Hematopoietic multipotent progenitor cell treated with erythropoietin and hydrocortisone succinate and interleukin-3 and kit ligand, for 17 days (in vitro differentiated cells): ENCODE measurements at places on chromosomes 16 and 17.

- DNase-seq, result no peak
Observed at GRCh38 chr17:43662413-43663141, 855 bp upstream of the MEOX1 start.

DNA sequence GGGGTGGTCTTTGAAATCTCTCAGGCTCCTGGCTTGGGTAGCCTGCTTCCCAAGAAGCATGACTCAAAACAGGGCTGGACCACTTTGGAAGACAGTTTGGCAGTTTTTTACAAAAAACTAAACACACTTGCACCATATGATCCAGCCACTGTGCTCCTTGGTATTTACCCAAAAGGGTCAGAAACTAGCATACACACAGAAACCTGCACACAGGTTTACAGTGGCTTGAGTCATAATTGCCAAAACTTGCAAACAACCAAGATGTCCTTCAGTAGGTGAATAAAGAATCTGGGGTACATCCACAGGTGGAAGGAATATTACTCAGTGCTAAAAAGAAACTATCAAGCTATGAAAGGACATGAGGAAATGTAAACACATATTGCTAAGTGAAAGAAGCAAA lies 323.2 kb upstream of the CDH5 start:
- no peak for DNase-seq

GRCh38 chr17:27506348-27507218 lies 50.3 kb downstream of the KSR1 start:
- DNase-seq, result no peak

- DNase-seq, result no peak
Observed at GRCh38 chr16:23823475-23824384, 12.1 kb upstream of the PRKCB start.

DNA sequence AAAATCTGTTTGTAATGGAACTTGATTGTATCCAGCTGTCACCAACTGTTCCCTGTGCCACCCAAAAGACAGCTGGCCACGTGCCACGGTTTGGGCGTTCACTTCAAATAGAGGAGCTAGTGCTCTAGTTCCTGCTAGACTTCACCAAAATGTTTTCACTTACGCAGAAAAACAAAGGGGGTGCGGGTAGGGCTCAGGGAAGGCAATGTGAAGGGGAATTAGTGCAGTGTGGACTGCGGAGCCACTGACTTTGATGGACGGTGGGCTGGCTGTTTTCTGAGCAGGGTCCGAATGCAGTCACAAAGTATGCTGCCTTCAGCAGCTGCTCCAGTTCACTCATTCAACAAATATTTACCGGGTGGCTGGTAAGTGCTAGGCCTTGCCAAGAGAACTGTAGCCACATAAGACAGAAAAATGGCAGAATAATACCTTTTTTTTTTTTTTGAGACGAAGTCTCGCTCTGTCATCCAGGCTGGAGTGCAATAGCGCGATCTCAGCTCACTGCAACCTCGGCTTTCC lies 7.6 kb upstream of the CYTH1 start:
- DNase-seq, result peak; percentile 84

GRCh38 chr17:10793256-10793655 lies 10.6 kb downstream of the TMEM238L start:
- DNase-seq, result no peak

DNA sequence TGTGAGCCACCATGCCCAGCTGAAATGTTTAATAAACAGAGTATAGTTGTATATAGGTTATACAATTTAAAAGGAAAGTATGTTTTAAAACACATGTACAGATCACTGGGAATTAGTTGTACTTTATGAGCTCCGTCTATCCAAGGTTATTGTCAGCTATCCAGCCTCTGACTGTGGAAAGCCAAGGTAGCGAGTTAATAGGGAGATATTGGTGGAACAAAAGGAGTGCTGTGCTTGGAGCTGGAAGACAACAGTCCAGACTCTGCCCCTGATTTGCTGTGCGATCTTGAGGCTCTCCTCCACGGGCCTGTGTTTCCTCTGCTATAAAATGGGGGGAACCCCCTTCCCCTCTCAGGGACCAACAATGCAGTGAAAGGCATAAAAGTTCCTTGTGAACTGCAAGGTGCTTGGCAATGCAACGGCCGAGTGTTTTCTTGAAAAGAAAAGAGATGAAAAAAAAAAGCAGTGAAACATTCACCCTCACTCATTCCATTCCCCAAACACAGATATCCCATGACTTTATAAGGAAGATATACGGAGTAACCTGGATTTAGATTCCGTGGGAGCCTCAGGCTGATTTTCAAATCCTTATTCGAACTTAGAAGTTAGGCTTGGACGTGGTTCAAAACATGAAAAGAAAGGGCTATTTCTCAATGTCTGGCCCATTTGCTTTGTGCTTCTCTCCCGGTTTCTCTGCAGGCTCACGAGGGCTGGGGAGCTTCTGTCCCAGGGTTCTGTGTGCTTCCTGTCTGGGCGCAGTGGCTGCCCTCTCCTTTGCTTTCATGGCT lies 34.1 kb downstream of the CUEDC1 start:
- no peak for DNase-seq

DNA sequence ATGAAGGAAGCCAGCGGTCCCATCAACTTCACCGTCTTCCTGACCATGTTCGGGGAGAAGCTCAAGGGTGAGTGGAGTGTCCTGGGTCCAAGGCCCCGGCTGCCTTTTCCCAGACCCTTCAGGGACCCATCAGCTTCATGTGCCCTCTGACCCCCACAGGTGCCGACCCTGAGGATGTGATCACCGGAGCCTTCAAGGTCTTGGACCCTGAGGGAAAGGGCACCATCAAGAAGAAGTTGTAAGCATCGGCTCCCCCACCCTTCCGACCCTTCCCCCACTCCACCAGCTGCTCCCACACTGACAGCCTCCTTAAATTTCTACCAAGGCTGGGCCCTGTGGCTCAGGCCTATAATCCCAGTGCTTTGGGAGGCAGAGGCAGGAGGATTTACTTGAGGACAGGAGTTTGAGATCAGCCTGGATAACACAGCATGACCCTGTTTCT lies 1.9 kb downstream of the MYL11 start:
- no peak for DNase-seq

DNA sequence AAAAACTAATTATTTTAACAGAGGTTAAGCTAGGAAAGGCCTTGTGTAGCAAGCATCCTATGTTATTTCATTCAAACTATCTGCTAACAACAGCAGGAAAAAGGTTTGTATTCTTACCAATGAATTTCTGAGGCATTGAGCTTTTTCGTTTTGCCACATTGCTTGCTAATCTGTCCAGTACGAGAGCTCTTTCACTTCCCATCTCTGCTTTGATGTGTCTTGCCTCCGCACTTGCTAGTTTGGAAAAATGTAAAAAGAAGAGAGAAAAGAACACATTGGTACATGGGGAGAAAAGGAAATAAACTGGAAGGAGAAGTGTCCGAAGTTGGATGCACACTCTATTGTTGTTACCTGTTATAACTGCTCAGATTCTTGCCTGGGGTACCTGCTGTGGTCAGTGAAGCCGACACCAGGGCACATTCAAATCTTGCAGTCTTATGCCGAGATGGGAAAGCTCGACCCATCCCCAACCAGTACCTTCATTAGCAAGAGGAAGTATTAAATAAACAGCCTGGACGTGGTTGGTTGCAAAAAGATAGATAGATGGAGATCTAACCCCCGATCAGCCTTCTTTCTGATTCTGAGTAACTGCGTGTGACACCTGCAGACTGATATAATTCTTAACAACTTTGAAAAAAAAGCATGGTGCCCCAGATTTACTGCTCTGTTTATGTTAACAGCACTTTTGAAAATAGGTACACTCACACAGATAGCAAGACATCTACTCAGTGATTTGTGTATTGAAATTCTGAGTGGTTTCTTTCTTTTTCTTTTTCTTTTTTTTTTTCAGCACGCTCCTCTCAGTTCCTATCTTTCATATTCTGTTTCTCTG lies 40.0 kb downstream of the GRB7 start:
- DNase-seq, result no peak

GRCh38 chr17:74543891-74544760 lies 1.8 kb downstream of the CD300C start:
- no peak for DNase-seq

- DNase-seq, result no peak
Observed at GRCh38 chr16:70646260-70647241, at the start of gene IL34. IL34 (plus strand) TSS chr16:70646559; CDS start chr16:70646948, 389 bp downstream.

DNA sequence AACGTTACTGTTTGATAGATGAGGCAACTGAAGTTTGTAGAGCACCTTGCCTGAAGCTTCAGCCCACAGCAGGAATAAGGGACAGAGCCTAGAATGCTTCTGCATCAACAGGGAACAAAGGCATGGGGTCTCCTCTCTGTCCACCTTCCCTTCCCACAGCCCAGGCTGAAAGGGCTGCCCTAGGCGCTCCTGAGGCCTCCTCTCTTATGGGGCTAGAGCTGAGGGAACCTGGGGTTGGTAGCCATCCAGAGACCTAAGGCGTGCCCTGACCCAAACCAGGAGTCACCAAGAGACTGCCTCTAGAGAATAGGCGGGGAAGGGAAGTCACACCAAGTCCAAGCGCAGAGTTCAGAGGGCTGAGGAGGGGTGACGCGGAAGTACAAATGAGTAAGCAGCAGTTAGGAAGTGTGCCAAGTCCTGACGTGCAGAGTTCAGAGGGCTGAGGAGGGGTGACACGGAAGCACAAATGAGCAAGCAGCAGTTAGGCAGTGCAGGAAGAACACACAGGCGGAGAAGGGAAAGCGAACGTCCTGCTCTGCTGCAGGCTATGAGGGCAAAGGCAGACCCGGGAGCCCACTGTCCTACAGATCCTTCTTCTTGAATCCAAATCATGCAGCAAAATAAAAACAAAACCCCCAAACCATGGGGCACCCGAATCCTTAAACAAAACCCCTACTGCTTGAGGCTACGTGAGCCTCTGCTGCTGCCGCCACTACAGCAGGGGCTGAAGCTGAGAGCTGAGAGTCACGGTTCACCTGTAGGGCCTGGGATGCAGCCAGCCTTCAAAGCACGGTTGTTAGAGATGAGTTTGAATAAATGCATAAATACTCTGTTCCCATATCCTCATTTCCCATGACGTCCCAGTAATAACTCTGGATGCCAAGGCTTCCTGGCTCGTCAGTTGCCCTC lies 2.7 kb upstream of the SPG7 start:
- peak; percentile 81 for DNase-seq

GRCh38 chr17:31724026-31724425 lies 135.0 kb downstream of the COPRS start:
- no peak for DNase-seq

DNA sequence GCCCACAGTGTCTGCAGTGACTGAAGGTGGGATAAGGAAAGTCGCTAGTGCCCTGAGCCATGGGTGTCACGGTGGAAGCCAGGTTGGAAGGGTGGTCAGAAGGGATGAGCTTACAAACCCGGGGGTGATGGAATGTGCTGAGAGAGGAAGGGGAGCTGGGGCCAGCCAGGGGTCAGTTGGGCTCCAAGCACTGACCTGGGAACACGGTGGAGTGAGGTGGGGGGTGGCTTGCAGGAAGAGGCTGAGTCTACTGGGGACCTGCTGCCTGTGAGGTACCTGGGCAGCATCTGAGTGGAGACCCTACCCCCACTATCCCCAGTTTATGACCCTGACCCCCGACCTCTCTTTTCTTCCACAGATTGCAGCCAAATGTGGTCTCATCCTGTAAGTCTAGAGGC lies 3.1 kb downstream of the TMEM92 start:
- no peak for DNase-seq

DNA sequence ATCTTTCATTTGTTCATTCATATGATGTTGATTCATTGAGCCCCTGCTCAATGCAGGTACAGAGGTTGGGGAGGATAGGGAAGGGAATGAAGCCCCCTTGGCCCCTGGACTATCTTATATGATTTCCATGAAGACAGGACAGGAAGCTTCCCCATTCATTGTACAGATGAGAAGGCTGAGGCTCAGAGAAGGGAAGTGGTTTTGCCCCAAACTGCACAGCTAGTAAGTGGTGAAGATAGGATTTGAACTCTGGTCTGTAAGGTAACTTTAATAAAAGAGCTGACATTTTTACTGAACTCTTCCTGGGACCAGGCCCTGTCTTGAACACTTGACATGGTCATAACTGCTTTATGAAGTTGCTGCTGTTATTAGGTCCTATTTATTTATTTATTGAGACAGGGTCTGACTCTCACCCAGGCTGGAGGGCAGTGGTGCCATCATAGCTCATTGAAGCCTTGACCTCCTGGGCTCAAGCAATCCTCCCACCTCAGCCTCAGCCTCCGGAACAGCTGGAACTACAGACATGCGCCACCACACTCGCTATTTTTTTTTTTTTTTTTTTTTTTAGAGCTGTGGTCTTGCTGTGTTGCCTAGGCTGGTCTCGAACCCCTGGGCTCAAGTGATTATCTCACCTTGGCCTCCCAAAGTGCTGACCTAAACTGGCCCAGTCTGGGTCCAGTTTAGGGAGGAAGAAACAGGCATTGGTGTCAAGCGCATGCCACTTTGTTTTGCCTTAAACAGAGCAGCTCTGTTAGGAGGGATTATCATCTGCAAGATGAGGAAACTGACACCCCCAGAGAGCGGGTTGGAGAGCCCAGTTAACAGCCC lies 5.0 kb downstream of the CTF1 start:
- no peak for DNase-seq

DNA sequence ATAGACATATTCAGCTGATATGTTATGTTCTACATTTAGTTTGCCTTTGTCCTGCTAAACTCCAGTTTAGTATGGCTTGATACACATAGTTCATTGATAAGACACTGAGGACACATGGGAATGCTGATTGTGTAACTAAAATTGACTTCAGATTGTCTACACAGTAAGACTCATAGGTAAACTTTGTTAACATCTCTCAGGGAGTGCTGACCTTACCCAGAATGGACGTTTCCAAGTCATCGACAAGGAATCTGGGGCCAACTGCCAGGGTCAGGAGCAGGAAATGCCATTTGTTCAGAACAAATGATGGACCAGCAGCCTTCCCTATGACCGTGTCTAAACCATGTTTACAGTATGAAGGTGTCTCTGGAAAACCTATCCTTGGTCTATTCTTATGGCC lies 58.7 kb downstream of the DYNLRB2 start:
- no peak for DNase-seq

DNA sequence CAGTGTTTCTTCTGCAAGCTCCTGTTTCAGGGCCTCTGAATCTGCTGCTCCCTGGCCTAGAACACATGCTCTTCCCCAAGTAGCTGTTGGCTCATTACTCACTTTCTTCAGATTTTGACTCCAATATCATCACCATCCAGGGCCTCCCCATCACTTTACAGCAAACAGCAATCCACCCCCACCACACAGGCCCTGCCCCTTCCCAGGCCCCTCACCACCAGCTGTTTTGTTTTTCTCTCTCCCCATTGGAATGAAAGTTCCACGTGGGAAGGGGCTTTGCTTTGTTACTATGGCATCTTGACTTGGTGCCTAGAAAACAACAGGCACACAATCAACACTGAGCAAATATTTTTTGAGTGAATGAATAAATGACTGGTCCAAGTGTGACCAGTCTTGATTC lies 4.0 kb downstream of the TMEM170A start:
- DNase-seq, result no peak

DNA sequence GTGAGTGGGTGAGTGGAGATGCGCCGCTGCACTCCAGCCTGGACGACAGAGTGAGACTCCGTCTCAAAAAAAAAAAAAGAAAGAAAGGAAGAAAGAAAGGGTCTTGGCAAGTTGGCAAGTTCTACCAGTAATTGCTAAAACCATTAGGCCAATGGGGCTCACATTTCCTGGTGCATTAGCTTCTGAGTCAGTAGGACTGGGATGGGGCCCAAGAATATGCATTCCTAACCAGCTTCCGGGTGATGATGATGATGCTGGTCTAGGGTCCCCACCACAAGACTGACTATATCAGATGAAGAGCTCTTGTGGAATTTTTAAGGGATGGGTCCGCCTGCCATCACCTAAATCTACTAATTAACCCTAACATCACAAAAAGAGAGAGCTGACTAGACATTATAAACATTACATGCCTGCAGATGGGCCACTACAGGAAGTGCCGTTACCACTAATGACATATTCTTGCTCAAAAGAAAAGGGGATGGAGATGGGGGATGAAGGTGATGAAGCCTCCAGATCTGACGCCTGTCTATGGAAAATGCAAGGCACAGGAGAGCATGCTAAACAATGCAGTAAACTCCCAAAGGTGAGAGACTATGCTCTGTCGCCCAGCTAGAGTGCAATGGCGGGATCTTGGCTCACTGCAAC lies 13.1 kb downstream of the MYH11 start:
- DNase-seq, result no peak
